ENCODE measurements at places on chromosomes 12 and 14.

DNA sequence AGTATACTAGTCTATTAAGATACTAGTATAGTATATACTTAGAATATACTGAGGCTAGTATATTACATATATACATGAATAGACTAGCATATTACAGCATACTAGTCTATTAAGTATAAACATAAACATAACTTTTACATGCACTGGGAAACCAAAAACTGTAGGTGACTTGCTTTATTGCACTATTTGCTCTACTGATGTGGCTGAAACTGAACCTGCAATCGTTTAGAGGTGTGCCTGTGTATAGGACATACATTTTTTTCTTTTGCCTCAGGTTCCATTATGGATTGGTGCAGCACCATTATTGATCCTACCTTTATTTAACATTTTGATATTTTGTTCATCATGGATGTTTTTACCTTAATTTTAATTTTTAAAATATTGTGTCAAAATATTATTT, 143.2 kb upstream of the RGS6 start:
- DNase-seq = no peak

GRCh38 chr14:57008534-57008933, 198.3 kb upstream of the OTX2 start:
- no peak for DNase-seq

DNA sequence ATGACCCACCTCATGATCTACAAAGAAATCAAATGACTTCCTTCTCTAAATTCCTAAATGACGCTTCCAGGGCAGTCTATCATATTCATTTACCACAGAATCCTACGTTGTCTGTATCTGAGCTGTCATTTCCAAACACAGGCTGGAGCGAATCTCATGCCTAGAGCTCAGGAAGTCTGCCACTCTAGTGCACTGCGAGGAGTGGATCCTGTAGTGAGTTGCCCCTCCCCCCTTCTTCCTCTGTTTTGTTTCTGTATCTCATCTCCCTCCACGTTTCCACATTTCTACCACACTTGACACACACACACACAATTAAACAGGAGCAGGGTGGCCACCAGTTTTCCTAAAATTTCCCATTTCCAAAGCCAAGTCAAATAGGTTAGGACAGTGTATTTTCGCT, 415.4 kb upstream of the PRICKLE1 start:
- DNase-seq = peak; percentile 39

DNA sequence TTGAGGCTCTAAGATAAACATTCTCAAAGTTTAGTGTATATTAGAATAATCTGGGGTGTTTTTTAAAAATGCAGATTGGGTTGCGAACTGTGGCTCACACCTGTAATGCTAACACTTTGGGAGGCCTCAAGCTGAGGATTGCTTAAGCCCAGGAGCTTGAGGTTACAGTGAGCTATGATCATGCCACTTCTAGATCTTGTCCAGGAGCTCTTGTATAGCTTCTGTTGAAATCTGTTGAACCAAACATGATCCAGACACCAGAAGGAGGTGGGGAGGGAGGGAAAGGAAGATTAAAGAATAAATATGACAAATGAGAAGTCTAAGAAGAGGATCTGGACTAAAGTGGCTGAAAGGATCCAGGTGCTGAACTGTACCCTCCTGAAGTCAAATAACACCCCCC, 14.4 kb downstream of the PDE1B start:
- no peak for DNase-seq

- no peak for DNase-seq
Observed at GRCh38 chr14:94615823-94616570, 3.8 kb downstream of the SERPINA3 start.

- DNase-seq = peak; percentile 11
Observed at GRCh38 chr12:41221491-41221890, 33.4 kb downstream of the PDZRN4 start.

DNA sequence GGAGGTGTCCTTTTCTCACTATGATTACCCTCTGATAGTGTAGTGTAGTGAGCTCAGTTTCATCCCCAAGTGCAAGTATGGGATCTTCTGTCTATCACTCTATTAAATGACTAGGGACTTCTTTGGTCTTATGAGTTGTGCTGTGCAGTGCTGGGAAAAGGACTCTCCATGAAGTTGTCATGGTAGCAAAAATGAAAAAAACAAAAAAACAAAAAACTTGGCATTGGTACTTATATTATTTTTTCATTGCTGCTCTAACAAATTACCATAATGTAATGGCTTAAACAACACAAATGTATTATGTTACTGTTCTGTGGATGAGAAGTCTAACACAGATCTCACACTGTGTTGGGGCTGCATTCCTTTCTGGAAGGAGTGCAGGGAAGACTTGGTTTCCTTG, 393.1 kb upstream of the NOVA1 start:
- no peak for DNase-seq

DNA sequence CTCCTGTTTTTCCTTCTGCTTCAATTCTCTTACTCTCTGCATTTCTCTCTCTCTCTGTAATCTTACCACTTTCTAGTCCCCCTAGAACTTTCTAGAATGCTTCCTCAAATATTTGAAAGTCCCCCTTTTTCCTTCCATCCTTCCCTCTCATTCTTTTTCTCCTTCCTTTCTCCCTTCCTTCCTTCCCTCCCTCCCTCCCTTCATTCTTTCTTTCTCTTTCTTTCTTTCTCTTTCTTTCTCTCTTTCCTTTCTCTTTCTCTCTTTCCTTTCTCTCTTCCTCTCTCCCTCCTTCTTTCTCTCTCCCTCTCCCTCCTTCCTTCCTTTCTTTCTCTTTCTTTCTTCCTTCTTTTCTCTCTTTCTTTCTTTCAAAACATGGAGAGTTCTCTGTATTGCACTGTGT, 201.4 kb upstream of the IGF1 start:
- no peak for DNase-seq

DNA sequence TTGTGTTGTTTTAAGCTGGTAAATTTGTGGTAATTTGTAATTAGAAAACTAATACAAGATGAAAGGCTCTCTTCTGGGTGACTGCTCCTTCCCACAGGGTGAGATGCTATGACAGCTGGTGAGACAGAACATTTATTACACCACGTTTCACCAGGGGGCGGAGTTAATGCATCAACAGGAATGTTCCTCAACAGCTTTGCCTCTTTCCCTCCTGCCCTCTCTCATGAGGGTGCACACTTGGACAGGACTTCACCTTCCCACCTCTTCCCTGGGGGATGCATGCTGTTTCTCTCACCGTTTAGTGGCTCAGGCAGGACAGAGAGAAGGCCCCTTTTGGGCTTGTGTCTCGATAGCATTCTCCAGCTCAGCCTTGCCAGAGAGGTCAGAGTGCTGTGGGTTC, 13.4 kb upstream of the PPP1R1A start:
- no peak for DNase-seq

GRCh38 chr12:8667270-8667669, 4.6 kb upstream of the MFAP5 start:
- no peak for DNase-seq

DNA sequence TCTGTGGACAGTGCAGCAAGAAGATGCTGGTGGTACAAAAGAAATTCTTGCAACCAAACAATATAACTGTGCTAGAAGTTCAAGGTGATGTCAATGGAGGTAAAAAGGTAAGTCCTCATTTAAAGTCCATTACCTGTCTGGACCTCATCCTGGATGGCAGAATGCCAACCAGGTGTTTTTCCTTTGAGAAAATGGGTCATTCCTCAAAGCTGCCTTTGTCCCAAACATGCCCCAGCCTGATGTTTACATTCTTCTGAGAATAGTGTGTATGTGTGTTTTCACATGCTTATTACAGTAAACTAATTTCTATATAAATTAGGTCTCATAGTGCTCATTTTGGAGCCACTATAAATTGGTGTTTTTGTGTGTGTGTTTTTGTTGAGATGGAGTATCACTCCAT, 24.9 kb downstream of the ACTR6 start:
- DNase-seq = no peak

GRCh38 chr14:34632411-34632978, 2.5 kb upstream of the SNX6 start:
- no peak for DNase-seq

GRCh38 chr14:30757082-30757481, 117.3 kb upstream of the COCH start:
- DNase-seq = no peak

- DNase-seq = no peak
Observed at GRCh38 chr12:52423661-52424500, 10.3 kb downstream of the KRT75 start.

GRCh38 chr12:108316176-108317086, 22.7 kb downstream of the CMKLR1 start:
- no peak for DNase-seq

GRCh38 chr14:105385698-105386365, 12.5 kb upstream of the TEX22 start:
- no peak for DNase-seq

DNA sequence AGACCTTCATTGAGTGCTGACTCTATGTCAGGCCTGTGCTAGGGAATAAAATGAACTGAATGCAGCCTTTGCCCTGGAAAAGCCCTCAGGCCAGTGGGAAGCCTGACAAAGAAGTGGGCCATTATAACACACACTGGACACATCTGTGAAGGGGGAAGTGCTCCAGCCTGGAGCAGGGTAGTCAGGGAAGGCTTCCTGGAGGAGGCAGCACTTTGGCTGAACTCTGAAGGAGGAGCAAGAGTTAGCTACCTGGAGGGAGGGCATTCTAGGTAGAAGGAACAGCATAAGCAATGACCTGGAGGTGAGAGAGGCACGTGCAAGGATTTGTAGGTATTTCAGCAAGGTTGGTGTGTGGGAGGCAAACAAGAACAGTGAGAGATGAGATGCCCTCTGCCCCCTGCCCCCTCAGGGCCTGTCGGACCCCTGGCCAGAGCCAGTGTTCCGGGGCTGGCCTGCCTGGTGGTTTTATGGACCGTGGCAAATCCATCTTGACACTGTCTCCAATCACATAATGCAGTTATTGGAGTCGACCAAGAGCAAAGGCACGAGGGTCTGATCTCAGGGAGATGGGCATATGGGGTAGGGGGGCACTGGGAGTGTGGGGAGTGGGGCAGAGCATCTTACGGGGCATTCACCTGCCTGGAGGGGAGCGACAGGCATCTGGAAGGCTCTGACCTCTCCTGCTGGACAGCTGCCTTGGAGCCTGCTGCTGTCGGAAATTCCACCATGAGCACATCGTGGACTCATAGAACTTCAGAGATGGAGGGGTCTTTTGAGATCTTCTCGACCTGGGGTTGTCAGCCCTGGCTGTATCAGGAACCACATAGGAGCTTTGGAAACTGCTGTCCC, 2.7 kb upstream of the FAM222A start:
- no peak for DNase-seq

DNA sequence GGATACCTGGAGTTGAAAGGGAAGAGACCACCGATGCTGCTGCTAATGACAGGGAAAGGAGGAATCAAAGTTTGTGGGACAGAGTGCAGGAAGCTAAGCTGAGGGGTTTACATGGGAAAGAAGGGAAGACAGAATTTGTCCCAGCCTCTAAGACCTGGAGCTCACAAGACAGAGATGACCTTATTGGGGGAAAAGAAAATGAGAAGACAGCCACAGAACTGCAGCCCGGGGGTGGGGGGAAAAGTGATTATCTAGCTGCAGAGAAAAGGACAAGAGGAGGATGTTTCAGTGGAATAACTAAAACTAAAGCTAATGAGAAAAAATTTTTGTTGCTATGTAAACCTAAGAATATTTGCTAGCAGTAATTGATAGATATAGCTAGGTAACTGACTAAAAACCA, 30.7 kb downstream of the NDUFA12 start:
- DNase-seq = no peak

GRCh38 chr12:20572451-20572850, 122.7 kb upstream of the SLCO1C1 start:
- no peak for DNase-seq

DNA sequence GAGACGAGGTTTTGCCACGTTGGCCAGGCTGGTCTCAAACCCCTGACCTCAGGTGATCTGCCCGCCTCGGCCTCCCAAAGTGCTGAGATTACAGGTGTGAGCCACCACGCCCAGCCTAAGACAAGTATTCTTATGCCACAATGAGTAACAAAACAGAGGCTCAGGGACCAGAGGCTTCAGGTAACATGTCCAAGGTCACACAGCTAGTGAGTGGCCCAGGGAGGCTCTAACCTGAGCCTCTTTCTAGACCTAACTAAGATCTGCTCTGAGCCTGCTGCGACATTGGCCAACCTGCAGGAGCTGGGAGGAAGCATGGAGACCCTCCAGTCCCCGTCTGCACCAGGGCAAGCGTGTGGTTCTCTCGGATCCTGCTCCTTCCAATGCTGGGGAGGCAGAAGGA, 77.9 kb downstream of the FOXN3 start:
- no peak for DNase-seq

DNA sequence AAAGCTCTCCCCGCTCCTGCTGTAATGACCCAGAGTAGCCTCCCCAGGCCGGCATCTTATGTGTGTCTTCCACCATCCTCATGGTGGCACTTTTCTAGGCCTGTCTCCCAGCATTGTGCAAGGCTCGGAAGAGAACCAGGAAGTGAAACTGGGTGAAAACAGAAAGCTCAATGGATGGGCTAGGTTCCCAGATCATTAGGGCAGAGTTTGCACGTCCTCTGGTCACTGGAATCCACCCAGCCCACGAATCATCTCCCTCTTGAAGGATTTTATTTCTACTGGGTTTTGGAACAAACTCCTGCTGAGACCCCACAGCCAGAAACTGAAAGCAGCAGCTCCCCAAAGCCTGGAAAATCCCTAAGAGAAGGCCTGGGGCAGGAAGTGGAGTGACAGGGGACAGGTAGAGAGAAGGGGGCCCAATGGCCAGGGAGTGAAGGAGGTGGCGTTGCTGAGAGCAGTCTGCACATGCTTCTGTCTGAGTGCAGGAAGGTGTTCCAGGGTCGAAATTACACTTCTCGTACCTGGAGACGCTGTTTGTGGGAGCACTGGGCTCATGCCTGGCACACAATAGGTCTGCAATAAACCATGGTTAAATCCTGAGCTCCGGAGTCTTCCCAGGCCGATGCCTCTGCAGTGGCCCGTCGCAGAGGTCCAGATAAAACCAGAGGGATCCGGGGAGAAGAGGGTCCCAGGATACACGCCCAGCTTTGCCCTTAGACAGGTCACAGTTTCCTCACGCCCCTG, 15.6 kb downstream of the ACVRL1 start:
- DNase-seq = no peak

GRCh38 chr12:5505116-5505515, 73.2 kb downstream of the NTF3 start:
- DNase-seq = no peak

- no peak for DNase-seq
Observed at GRCh38 chr12:61536525-61536924, 723.7 kb upstream of the USP15 start.

GRCh38 chr12:101620762-101621133, 26.0 kb downstream of the MYBPC1 start:
- DNase-seq = no peak

GRCh38 chr12:122421187-122421820, 1.2 kb downstream of the CLIP1 start:
- no peak for DNase-seq

All from CMK (cell line).